ENCODE measurements at places on chromosomes 11 and 22.
A peak's percentile ranks its signal among the peaks of the same experiment; 100 is the strongest.

- DNase-seq = no peak
Measured at GRCh38 chr22:21681566-21682370, 16.0 kb downstream of the PPIL2 start.

GRCh38 chr11:117606211-117606610 is 190.8 kb downstream of the DSCAML1 start:
- DNase-seq = no peak

DNA sequence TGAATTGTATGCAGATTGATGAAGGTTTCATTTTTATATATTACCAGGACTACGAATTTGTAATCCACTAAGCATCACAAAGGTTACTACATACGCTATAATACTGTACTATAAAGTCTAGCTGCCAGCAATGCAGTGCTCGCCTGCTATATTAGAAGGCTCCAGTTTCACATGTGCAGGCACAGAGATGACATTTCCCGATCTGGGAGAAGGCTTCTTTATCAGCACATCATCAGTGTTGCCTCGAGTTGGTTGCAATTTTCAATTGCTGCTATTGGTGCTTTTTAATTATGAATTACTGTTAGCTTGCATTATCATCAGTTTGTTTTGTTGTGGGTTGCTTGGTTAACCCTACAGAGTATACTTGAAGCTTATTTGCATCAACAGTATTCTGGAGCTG is 143.2 kb upstream of the TEAD1 start:
- DNase-seq = no peak

DNA sequence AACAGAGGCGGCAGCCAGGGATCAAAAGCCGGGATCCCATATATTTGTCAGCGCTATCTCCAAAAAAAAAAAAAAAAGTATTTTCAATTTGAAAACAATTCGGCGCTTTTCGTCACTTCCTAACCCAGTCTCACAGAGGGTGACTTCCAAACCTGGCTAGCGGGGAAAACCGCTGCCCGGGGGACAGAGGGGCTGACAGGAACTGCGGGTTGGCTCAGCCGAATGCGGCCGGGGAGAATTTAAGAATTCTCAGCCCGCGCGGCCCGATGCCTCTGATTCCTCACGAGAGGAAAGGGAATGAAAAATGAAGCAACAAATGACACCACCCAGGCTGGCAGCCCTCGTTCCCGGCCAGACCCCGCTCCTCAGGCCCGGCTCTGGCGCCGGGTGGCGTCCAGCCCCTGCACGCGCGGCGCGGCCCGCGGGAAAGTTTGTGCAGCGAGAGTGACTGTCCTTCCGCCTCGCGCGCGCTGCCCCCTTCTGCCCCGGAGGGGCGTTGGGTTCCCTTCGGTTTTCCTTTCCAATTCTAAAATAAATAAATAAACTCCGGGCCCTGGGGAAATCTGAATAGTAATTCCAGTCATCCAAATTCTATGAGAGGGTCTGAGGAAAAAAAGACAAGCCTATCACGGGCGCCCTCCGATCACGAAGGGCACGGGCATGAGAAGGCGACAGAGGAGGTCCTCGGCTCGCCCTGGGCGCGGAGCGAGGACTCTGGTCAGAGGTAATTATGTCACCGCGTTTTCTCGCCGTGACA is 4.8 kb upstream of the PAX6 start:
- DNase-seq = no peak

- DNase-seq = no peak
Measured at GRCh38 chr22:25111579-25112517, 87.8 kb upstream of the CRYBB3 start.

DNA sequence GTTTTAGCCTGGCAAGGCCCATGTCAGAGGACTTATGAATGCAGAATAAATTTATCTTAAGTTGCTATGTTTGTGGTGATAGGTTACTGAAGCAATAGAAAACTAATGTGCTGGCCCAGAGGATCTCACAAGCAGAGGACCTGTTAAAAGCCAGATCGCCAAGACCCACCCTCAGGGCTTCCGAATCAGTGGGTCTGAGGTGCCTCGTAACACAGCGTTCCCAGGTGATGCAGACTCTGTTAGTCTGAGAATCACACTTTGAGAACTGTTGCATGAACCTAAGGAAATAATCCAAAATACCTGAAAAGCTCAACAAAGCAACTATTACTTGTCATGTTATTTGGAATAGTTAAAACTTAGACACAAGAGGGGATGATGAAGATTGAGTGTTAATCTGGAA is 6.7 kb upstream of the SCARF2 start:
- DNase-seq = no peak

GRCh38 chr11:126886636-126887035 is 113.9 kb downstream of the KIRREL3 start:
- DNase-seq = no peak

DNA sequence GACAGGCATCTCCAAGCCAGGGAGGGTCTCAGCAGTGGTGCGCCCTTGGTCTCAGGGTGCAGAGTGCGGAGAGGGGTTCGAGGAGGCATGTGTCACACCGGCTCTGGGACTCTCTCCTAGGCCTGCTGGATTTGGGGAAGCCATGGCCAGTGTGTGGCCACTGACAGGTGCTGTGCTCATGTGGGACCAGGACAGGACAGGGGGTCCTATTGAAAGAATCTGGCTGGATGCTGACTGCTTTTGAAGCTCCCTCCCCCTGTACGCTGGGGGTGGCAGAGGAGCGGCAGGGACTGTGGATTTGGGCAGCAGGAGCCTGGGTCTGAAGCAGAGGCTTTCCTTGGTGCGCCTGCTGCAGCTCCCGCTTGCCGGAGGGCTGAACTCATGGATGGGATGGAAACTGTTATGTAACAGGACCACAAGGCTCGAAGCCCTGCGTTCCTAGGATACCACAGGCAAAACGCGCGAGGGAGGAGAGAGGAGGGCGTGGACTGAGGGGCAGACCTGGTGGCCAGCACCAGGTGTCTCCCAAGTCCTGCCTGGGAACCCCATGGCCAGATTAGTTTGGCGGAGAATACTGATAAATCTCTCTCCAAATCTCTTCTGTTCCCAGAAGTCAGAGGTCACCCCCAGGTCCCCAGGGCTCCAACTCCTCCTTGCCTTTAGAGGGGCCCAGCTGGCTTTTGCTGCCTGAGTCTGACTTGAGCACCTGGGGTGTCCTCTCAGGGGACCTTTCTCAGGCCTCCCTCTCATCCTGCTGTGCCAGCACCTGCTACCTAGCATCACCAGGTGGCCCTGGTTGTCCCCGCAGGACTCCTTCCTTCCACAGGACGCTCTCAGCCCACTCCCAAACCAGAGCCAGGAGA is 13.8 kb upstream of the TEF start:
- DNase-seq = no peak

GRCh38 chr11:6618117-6619003 is 862 bp downstream of the TPP1 start:
- DNase-seq = peak; percentile 46

DNA sequence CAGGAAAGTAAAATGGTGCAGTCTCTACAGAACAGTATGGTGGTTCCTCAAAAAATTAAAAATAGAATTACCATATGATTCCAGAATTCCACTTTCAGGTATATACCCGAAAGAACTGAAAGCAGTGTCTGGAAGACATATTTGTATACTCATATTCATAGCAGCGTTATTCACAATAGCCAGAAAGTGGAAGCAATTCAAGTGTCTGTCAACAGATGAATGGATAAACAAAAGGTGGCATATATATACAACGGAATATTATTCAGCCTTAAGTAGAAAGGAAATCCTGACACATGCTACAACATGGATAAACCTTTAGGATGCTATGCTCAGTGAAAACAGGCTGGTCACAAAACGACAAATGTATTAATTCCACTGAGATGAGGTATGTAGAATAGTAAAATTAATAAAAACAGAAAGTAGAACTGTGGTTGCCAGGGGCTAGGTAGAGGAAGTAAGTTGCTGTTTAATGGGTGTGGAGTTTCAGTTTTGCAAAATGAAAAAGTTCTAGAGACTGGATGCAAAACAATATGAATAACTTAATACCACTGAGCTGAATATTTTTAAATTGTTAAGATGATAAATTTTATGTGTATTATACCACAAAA is 14.5 kb downstream of the SAA1 start:
- no peak for DNase-seq

DNA sequence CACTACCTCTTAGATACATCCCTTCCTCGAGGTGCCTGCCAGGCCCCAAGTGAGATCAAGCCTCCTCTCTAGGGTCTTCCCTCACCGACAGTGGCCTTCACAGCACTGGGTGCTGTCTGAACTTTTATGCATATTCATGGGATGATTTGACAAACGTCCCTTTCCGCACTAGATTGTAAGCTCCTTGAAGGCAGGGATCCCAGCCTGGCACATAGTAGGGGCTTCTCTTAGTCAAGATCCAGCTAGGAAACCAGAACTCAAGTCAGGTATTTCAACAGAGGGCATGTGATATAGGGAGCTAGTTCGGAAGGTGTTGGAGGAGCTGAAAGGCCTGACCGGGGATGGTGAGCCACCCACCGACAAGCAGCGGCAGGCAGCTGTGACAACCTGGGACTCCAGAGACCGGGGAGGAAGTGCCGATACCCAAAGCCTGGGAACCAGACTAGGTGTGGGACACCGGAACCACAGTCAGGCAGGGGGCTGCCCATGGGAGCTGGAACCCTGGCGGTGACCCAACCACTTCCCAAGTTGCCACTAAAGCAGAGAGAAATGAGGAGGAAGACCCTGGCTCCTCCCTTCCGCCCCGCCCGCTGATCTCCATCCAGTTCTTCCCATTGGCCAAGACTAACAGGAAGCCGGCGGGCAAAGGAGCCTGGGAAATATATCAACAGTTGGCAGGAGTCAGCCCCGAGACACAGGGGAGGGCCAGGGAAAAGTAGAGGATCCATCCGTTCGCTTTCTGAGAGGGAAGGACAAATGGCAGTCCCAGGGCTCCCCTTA is 39.8 kb upstream of the CD82 start:
- no peak for DNase-seq

- DNase-seq = peak; percentile 89
Measured at GRCh38 chr11:46248289-46249102, 29.0 kb upstream of the CREB3L1 start.

DNA sequence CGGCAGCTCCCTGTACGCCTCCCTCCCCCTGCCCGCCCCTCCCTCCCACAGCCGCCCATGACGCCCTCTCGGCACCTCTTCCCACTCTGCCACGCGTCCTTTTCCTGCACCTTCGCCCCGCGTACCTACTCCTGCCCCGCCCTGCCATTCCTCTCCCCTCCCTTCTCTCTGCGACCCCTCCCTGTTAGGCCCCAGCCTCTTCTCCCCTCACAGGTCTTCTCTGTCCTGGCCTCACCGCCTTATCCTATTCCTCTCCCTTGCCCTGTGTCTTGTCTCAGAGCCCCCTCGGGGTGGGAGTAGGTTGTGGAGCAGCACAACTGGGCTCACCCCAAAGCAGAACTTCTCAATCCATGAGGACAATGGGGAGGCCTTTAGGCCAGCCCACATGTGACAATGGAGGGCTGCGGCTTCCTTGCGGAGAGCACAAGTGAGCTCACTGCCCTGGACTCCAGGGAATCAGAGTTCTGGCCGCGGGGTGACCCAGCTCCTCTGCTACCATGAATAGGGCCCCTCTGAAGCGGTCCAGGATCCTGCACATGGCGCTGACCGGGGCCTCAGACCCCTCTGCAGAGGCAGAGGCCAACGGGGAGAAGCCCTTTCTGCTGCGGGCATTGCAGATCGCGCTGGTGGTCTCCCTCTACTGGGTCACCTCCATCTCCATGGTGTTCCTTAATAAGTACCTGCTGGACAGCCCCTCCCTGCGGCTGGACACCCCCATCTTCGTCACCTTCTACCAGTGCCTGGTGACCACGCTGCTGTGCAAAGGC is 539 bp downstream of the SLC35C1 start:
- DNase-seq = peak; percentile 60

DNA sequence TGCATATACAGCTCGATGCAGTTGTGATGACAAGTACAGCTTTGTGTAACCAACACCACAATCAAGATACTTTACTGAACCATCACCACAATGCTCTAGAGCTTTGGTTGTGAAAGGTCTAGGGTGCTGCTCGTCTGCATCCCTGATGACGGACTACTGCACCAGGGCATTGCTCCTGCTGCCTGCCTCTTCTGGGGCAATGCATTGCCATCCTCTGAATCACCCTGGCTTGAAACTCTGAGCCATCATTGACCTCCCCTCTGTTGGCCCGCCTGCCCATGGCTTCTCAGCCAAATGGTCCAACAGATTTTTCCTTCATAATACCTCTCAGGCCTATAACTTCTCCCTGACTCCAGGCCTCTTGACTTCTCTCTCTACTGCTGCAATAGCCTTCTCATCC is 77.4 kb upstream of the CSNK2A3 start:
- DNase-seq = peak; percentile 60

- no peak for DNase-seq
Measured at GRCh38 chr11:40302669-40303068, 1156.8 kb downstream of the LRRC4C start.

GRCh38 chr22:45582955-45583320 is 80.3 kb downstream of the FBLN1 start:
- no peak for DNase-seq

DNA sequence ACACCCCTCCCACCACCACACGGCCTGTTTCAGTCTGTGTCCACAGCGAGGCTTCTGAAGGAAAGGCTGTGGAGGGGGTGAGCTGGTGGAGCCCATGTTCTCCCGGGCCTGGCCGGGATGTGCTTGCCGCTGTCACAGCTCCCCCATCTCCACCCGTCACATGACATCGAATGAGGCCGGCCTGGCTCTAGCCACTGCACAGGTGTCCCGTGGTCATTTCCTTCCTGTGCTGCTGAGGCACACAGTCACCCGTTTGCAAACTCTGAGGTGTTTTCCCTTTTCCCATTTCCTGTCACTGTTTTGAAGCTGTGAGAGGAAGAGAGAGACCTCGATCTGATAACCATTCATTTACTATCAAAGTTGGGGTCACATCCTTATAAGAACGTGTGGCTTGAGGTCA is 55.7 kb upstream of the CLDN5 start:
- no peak for DNase-seq

- DNase-seq = no peak
Measured at GRCh38 chr11:68743539-68743938, 7.8 kb downstream of the TESMIN start.

DNA sequence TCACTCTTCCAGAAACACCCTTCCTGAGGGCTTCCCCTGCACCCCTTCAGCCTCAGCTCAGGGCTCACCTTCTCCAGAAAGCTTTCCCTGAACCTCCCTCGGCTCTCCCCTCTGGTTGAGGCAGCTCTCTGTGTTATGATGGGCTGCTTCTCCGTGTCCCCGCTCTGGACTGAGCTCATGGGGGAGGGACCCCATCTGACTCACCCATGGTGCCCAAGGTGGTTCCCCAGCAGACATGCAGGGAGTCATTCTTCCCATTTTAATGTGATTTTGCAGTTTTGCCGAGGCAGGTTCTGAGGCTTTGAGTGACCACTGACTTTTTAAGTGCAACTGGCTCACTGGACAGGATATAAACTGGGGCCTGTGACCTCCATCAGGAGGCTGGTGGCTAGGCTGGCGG is 495.1 kb downstream of the TBC1D22A start:
- DNase-seq = no peak

DNA sequence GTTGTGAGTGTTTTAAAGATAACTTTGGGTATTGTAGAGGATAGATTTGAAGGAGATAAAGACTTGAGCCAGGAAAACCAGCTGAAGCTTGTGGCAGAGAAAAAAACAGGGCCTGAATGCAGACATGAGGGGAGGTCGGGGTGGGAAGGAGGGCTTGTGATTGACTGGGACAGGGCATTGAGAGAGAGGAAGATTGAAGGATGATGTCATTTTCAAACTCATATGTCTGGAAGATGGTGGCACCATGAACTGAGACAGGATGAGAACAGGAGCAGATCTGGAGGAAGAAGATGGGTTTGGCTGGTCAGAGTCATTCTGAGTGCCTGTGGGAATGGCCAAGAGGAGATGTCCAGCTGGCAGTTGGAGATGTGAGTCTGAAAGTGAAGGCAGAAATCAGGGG is 14.7 kb downstream of the CSNK2A3 start:
- DNase-seq = no peak
